BJ (cell line): ENCODE measurements at places on chromosomes 11 and 22.
A peak's percentile ranks its signal among the peaks of the same experiment; 100 is the strongest.

DNA sequence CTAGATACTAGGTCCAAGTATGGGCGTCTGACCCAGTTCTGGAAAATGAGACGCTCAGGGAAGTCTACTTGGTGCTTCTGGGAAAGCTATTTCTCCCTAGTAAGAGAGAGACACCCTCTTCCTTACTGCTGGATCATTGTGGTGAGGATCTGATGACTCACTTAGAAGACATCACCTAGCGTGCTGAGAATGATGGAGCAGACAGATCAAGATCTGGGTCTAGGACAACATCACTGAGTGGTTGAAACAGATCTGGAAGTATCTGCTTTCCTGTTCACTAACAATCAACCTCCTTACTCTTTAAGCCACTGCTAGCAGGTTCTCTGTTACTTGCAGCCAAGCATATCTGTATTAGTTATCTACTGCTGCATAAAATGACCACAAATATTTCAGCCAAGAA lies 38.3 kb upstream of the HMGXB4 start:
- DNase-seq: peak; percentile 25

- no peak for DNase-seq
These were observed 266.7 kb upstream of the C11orf87 start for GRCh38 chr11:109155291-109155690.

DNA sequence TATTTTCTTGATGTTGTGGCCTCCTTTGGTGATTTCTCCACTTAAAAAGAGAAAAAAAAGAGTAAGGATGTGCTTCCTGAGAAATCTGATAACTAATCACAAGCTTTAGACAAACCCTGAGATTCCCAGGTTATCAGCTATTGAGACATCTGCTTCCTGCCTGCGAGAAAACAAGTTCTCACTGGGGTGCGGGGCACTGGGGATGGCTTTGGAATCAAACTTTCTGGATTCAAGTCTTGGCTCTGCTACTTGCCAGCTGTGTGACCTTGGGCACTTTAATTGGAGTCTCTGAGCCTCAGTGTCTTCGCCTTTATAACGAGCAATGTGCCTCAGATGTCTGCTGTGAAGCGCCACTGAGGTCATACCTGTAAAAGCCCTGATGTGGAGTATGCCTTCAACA lies 152.5 kb upstream of the NAV2 start:
- no peak for DNase-seq

DNA sequence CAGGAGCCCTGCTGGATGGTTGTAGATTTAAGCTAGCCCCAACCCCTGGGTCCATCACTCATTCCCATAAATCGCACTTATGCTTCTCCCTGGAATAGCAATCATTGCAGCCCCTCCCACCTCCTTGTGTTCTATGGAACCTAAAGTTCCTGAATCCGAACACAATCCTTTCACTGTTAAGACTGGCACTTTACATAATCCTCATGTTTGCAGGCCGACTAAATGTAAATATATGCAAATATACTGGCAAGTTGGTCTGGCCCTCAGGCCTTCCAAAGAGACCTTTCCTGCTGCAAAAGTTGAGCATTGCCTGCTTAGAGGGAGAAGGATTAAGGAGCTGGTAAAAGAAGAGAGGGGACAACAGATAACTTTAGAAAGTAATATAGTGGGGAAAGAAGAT lies 892.9 kb downstream of the OPCML start:
- no peak for DNase-seq

DNA sequence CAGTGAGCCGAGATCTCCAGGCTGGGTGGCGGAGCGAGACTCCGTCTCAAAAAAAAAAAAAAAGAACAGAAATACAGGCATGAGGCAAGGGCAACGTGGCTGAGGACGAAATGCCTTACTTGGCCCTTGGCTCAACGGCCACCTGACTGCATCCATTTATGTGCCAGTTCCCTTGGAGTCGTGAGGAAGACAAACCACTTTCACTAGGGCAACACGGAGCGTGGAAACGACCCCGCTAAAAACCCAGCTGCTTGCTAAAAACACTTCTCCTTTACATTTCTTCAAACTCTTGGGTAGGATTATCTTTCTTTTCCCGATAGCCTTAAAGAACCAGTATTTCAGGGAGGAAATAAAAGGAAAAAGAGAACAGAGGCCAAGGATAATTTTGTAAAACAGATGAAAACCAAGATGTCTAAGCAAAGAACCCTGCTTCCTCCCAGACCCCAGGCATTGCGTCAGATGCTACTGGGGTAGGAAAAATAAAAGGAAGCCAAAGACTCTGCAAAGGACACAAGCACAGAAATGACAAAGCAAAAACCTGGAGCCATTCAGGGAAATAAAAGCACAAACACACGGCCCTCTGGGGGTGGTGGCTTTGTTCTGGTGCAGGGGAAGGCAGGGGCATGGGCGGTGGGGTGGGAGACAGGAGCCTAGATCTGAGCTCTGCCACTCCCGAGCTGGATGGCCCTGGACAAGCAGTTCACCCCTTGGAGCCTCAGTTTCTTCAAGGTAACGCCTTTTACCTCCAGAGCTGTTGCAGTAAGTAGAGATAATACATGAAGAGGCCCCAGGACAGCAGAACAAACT lies 37.0 kb downstream of the PC start:
- DNase-seq: no peak

GRCh38 chr11:4027746-4028145 lies 66.9 kb upstream of the RRM1 start:
- no peak for DNase-seq

- no peak for DNase-seq
These were observed 83.2 kb upstream of the SYT13 start for GRCh38 chr11:45369313-45369712.

DNA sequence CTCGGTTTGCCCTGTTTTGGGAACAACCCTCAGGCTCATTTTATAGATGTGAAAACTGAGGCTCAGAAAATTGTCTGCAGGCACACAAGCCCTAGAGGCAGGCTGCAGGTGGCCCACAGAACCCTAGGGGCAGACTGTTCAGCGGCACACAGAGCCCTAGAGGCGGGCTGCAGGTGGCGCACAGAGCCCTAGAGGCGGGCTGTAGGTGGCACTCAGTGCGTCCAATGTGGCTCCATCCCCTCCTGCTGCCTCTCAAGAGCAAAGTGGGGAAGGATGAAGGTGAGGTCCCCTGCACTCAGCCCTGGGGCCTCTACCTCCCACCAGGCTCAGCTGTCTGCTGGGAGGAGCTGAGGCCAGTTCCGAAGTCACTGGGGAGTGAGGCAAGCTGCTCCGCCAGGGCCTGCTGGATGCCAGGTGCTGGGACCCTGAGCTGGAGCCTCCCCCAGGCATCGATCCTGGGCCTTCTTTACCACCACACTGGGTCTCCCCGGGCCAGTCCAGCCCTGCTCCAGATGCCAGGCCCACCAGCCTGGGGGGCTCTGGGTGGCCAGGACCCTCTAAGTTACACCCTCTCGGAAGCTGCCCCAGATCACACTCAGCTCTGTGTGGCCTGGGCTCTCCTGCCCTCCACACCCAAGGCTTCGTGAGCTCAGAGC lies 2.3 kb downstream of the ACY3 start:
- DNase-seq: no peak

GRCh38 chr11:78156127-78156844 lies 16.9 kb upstream of the ALG8 start:
- no peak for DNase-seq

DNA sequence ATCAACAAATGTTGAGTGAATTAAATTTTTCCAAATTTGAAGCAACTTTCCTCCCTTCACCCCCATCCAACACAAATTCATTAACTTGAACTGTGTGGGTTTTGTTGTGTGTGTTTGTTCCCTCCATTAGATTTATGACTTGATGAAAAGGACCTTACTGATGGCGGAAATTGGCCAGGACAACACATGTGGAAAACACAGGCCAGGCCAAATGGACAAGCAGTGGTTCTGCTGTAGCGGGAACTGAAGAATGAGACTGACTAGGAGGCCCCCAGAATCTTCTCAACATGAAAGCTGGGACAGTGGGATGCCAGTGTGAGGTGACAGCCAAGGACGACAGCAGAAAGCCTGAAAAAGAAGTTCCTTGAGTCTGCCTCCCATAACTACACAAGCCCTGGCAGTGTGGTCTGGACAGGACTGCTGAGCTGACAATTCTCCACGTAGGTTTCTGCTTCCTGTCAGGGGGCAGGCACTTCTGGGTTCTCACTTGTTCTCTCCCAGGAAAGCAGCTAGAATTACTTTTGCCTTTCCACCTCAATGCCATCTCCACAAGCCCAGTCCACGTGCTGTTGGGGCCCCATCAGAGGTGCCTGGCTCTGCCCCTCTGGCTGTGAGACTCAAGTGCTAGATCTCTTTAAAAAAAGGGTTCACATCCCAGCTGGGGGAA lies 94.3 kb downstream of the ETS1 start:
- DNase-seq: no peak

- peak; percentile 35 for DNase-seq
These were observed 24.3 kb upstream of the PICK1 start for GRCh38 chr22:38032681-38033521.

GRCh38 chr11:117815262-117815803 lies 9.2 kb downstream of the FXYD2 start:
- DNase-seq: no peak

DNA sequence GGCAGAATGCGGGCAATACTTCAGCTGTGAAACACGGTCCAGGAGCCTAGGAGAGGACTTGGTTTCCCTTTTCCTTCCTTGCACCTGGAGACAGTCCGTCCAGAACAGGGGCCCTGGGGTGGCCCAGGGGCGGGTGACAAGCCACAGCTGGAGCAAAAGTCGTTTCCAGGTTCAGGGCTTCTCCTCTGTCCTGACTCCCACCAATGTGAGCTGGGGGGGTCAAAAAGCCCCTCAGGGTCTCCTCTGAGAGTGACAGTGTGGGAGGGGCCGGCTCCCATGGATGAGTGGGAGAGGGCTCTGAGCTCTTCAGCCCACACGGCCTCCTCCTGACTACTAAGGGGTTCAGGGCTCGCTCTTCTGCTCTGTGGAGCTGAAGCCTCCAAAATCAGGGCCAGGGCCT lies 20.1 kb upstream of the ARFGAP3 start:
- DNase-seq: no peak

GRCh38 chr22:35437049-35437448 lies 37.1 kb downstream of the MCM5 start:
- DNase-seq: no peak

DNA sequence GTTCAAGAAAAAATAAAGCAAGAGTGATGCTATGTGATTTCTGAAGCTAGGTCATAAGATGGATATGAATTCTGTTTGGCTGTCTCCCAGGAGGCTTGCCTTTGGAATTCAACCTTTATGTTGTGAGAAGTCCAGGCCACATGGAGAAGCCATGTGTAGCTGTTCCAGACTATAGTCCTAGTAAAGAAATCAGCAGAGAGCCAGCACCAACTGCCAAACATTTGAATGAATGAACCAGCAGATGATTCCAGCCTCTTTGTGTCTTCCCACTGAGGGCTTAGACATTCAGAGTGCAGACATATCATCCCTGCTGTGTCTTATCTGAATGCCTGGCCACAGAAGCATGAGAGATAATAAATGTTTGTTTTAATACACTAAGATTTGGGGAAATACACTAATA lies 1150.6 kb downstream of the DLG2 start:
- no peak for DNase-seq

GRCh38 chr11:62468577-62468976 lies 49.7 kb downstream of the SCGB1A1 start:
- DNase-seq: no peak

DNA sequence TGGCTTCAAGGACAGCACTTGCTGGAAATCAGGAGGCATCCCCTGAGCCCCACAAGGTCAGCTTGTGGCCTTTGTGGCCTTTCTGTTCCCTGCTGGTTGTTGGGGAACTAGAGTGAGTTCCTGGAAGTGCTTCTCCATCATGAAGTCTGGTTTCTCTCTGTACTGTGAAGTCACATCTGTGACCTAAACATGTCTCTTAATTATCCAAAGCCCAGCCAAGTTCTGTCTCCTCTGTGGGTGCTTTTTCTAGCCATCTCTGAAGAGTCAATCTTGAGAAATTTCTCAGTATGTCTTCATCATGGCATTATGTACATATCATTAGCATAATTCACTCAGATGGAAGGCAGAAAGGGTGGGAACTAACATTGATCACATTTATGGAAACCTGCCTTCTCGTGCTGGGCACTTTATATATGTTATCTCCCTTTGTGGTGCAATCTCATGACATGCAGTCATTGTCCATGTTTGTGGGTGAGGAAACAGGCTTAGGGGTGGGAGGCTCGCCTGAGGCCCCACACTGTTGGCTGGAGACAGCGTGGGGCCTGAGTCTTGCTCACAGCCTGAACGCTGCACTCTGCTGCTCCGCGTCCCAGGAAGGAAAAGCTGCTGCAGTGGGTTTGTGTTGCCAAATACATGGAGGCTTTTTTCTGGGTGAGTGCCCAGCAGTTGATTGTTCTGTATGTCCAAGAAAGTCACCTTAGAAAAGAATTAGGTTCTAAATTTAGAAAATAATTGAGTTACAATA lies 24.6 kb downstream of the IGHMBP2 start:
- DNase-seq: no peak

GRCh38 chr11:66659763-66660162 lies 17.9 kb downstream of the RBM4B start:
- DNase-seq: no peak

GRCh38 chr11:10943968-10944367 lies 86.1 kb upstream of the ZBED5 start:
- no peak for DNase-seq
